ENCODE measurements at places on chromosomes 1 and 21.

- no peak for DNase-seq
Observed at GRCh38 chr1:15401391-15402055, 8.2 kb upstream of the EFHD2 start.

DNA sequence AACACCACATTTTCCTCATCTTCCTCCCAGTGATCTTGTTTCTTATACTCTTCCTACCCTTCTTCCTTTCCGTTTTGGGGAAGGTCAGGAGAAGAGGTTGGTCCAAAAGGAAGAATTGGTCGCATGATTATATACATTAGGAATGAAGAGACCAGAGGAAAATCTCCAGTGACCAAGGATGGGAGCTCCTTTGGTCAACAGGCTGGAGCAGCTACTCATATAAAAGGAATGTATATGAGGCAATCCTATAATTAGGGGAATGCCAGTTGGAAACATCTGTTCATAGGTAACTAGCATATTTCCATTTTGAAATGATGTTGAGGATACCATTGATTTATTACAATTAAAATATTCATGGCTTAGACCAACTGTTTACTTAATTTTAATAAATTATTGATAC is 114.5 kb downstream of the LRRC40 start:
- DNase-seq, result peak; percentile 81

DNA sequence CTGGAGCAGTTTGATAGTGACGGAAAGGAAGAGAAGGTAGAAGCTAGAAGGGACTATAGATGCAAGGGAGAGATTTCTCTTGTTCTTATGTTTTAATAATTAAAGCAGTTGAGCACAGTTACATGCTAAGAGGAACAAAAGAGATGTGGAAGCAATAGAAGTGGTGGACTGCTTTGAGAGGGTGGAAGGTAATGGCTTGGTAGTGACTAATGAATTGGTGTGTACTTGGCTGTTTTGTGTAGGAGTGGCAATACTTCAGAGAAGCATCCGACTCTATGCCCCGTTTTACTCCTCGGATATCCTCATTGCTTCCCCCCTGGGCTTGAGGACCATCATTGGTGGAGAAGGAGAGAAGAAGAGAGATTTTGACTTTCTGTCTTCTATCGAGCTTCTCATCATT is 12.8 kb downstream of the UTP25 start:
- peak; percentile 52 for DNase-seq

- DNase-seq, result no peak
Observed at GRCh38 chr1:149934356-149934755, 2.3 kb downstream of the MTMR11 start.

- no peak for DNase-seq
Observed at GRCh38 chr1:201422436-201423030, 1.0 kb upstream of the TNNI1 start.

- peak; percentile 88 for DNase-seq
Observed at GRCh38 chr1:1307923-1308755, at the start of the genes ACAP3 and PUSL1. Gene ACAP3, minus strand, starts transcription at chr1:1307930. Its CDS starts 115 bp downstream, at chr1:1307815. Gene PUSL1, plus strand, starts transcription at chr1:1308597. Its CDS starts 47 bp downstream, at chr1:1308644.

DNA sequence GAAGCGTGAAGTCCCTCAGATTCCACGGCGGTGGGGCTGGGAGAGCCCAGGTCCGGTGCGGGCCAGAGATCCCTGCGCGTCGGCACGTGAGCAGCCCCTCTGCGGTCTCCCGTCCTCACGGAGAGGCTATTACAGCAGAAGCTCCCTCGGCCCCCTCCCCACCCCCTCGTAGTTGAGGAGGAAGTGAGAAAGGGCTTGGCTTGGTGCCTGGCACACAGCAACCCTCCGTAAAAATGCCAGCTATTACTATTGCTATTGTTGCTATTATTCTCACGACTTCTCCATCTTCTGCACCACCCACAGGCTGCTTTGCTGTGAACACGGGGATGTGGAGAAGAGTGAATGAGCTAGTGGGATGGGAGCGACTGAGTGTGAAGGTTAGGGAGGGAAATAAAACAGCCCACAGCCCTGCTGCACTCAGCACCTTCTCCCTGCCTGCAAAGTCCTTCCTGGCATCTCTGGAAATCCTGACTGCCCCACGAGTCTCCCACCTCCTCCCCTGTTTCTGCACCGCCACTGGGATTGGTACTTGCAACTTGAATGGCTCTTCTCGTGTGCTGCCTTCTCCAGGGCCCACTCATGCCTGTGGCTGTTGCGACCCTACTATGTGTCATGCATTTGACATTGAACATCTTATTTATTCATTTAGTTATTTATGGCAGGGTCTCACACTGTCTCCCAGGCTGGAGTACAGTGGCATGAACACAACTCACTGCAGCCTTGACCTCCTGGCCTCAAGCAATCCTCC is 26.6 kb downstream of the ZBTB18 start:
- no peak for DNase-seq

DNA sequence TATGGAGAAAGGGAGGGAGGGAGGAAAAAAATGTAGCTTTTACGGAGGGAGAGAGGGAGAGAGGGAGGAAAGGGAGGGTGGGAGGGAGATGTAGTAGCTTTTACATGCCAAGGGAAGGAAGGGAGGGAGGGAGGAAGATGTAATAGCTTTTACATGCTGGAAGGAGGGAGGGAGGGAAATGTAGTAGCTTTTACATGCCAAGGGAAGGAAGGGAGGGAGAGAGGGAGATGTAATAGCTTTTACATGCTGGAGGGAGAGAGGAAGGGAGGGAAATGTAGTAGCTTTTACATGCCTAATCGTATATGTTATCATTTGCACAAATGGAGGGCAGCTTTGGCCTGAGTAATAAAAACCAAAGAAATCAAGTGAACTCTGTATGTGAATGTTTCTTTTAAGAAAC is 35.6 kb downstream of the EEIG2 start:
- no peak for DNase-seq

DNA sequence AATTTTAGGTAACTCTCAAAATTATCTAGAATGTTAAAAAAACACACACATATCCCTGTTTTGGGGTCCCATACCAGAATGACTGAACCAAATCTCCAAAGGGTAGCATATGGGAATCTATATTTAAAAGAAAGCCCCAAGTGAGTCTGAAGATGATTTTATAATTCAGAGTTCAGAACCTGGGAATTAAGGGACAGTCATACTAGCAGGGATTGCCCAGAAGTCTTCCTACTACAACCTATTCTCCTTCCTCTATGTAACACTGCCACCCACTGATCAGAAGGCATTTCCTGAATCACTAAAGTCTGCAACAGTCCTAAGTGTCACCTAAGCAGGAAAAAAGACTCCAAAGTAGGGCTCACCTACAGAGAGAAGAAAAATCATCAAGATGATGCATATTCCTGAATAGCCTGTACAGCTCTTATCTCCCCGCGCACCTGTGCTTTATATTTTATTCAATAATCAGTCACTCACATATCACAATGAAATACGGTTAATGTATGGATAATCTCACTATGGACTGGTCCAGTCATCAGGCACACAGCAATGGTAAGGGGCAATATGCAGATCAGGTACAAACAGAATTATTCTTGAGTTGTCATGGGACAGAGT is 4.9 kb downstream of the RGS1 start:
- DNase-seq, result peak; percentile 71

DNA sequence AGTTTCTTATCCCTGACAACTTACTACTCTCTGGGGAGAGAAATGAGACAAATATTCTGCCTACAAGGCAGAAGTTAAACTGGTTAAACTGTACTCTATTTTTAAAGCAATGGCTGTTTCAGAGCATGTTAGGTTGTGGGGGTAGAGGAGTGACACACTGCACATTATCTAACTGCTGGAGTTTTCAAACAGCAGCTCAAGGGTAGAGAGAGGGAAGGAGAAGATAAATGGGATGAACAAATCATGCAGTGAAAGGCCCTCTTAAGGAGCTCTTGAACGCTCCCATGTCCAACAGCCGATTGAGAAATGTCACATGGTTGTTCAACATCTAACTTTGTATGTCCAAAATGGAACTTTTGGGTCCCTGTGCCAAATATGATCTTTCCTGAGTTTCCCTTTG is 14.0 kb upstream of the IFI44L start:
- DNase-seq, result no peak

- DNase-seq, result no peak
Observed at GRCh38 chr1:59743324-59744091, 71.2 kb upstream of the HOOK1 start.

DNA sequence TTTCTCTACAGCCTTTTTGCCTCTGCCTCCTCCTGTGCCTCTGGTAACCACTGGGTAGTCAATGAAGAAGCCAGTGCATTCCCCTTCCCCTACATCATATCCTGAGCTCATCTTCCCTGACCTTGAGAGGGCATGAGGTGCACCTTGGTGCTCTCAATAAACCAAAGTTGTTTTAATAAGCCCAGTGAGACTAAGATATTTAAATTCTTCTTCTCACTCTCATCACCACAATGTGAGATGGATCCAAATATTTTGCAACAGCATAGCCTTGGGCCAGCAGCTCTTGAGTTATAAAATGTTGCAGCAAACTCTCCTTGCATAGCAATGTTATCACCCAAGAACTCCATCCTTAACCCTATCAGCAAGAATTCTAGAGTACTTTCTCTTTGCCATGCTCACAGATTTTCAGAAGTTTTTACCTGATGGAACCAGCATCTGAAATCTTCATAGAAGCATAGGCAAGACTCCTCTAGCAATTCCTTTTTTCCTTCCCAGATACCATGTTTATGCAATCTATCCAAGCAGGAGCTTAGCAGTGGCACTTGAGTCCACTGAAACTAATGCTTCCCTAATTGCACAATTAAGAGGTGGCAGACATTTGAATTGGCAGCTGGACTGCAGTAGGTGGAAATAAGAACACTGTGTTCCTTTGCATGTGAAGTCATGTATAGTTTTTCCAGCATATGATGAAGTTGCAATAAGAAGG is 36.8 kb downstream of the CDC7 start:
- peak; percentile 58 for DNase-seq

GRCh38 chr21:46022551-46023525 is 41.3 kb downstream of the COL6A1 start:
- peak; percentile 23 for DNase-seq

GRCh38 chr1:19453741-19454201 is 31.6 kb downstream of the CAPZB start:
- no peak for DNase-seq

GRCh38 chr1:85315789-85316188 is 39.4 kb upstream of the BCL10 start:
- no peak for DNase-seq

DNA sequence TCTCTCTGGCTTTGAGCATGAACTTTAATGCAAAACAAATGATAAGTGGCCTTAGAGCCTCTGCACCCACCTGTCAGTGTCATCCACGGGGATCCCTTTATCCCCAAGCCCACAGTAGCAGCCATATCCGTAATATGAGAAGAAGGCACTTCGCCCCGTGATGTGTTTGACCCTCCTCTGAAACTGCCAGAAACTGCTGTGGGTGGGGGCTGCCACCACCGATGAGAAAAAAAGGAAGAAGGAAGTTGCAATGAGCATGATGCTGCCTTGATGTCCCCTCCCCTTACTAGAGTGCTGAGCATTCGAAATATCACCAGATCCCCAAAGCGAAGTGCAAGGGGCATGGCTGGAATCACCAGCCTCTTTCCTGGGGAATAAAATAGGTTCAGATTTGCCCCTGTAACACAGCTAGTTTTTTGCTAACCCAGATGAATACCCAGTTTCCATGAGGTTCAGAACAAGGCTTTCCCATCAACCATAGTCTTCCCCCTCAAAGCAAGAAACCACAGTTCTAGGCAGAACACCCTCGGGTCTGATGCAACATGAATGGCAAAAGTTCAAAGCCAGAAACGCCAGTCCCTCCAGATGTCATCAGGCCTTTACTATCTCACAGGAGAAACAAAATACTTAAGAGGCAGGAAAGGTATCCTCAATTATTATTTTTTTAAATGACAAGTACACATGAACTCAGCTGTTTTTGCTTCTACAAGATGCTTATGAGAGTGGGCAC is 10.8 kb upstream of the UBXN10 start:
- DNase-seq, result no peak

DNA sequence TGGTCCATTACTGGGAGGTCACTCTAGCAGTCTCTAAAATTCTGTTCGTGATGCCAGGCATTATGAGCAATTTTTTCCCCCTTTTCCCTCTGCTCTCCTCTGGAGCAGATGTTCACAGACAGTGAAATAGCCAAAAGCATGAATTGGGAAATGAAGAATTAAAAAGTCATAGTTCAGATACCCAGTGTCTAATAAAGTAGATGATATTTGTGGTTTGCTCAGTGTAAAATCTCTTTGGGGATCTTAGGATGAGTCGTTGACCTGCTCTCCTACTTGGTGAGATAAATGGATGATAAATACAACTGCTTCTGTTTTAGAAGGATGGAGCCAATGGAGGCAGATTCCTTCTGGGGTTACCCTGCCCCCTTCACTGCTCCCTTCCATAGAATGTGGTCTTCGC is 56.3 kb downstream of the KIAA0040 start:
- DNase-seq, result no peak

DNA sequence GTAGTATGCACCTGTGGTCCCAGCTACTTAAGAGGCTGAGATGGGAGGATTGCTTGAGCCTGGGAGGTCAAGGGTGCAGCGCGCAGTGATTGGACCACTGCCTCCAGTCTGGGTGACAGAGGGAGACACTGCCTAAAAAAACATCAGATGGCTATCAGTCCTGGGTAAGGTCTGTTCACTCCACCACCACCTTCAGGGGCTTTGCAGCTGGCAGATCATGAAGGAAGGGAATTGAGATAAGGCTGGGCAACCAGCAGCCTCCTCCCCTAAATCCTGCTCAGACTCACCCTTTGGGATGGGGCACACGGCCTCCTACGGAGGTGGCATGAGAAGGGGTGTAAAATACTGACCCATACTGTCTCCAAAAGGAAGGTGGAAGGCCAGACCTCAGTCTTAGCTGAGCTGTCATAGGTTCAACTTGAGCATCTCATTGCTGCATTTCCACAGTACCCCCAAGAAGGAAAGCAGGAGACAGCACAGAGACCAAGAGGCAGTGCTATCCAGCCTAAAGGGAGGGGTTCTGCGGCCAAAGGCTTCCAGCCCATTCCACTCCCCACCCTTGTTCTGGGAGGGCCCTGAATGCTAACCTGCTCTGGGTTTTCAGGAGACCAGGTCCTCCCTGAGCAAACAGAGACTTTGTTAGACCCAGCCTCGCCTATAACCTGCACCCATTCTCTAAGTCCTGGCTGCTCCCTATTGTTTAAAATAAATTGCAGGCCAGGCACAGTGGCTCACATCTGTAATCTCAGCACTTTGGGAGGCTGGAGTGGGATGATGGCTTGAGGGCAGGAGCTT is 13.7 kb downstream of the SLC45A3 start:
- DNase-seq, result no peak

GRCh38 chr1:69483246-69483645 is 84.5 kb upstream of the LRRC7 start:
- DNase-seq, result no peak

DNA sequence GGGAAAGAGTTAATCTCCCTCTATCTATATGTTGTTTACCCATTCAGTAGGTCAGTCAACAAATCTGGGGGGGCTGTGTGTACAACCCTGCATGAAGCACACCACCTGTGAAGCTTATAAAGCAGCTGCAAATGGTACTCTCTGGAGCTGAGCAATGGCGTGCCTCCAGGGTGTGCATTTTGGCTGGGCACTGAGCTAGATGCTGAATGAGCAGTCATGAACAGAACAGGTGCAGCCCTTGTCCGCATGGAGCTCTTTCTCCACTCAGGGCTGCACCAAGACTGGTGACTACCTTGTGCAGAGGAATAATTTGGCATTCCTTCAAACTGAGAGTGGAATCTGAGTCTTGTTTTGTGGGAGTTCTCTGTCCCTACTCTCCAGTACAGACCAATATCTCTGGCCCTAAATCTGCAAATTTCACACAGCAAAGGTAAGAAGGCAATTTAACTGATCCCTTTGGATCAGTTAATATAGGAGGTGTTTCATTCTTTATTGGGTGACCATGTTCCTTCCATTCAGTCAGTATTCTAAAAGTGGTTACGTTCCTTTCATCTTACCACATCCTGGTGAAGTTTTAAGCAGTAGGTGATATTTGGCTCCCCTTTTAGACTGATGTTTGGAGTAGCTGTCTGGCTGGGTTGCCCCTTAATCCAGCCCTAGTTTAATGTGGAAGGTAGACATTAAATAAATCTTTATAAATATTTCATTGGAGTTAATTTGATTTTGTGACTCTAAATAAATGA is 76.0 kb downstream of the GPR88 start:
- no peak for DNase-seq

Measured in HT1080 (cell line).